Effector memory CD8-positive, alpha-beta T cell (primary cell): ENCODE measurements at places on chromosomes 1 and 21.

- DNase-seq = no peak
Observed at GRCh38 chr1:165114022-165114888, 242.3 kb downstream of the LMX1A start.

DNA sequence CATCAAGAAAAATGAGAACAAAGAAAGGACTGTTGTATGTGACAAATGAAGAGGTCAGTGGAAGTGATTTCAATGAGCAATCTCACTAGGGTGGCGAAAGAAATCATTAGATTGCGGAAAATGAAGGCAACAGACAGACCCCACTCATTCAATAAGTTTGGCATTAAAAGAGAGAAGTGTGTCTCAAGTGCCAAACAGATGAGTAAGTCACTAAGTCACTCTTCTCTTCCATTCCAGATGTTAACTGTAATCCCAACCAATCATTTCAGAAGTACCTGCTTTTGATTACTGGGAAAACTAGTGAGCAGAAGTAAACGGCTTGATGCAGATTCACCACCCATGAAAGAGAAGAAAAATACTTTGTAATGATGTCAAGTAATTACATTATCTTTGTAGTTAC, 144.3 kb upstream of the PRMT6 start:
- DNase-seq = no peak

GRCh38 chr1:176460544-176461336, 2.2 kb upstream of the PAPPA2 start:
- DNase-seq = no peak

- no peak for DNase-seq
Observed at GRCh38 chr21:28705616-28706015, 287.1 kb downstream of the LTN1 start.

GRCh38 chr1:91171898-91172297, 150.1 kb upstream of the ZNF644 start:
- no peak for DNase-seq

GRCh38 chr1:156652131-156652991, 10.4 kb downstream of the BCAN start:
- DNase-seq = no peak

GRCh38 chr1:30153743-30154449, 569.5 kb downstream of the MATN1 start:
- DNase-seq = no peak

GRCh38 chr1:6465461-6466005, 440 bp downstream of the TNFRSF25 start:
- peak; percentile 47 for DNase-seq

- no peak for DNase-seq
Observed at GRCh38 chr1:80403471-80403893, 1397.0 kb upstream of the ADGRL4 start.

- DNase-seq = no peak
Observed at GRCh38 chr1:232194424-232194823, 435.5 kb downstream of the SIPA1L2 start.

GRCh38 chr1:167720965-167721616, 691 bp upstream of the MPZL1 start:
- DNase-seq = no peak

GRCh38 chr1:83854456-83854855, 144.5 kb downstream of the TTLL7 start:
- DNase-seq = no peak

DNA sequence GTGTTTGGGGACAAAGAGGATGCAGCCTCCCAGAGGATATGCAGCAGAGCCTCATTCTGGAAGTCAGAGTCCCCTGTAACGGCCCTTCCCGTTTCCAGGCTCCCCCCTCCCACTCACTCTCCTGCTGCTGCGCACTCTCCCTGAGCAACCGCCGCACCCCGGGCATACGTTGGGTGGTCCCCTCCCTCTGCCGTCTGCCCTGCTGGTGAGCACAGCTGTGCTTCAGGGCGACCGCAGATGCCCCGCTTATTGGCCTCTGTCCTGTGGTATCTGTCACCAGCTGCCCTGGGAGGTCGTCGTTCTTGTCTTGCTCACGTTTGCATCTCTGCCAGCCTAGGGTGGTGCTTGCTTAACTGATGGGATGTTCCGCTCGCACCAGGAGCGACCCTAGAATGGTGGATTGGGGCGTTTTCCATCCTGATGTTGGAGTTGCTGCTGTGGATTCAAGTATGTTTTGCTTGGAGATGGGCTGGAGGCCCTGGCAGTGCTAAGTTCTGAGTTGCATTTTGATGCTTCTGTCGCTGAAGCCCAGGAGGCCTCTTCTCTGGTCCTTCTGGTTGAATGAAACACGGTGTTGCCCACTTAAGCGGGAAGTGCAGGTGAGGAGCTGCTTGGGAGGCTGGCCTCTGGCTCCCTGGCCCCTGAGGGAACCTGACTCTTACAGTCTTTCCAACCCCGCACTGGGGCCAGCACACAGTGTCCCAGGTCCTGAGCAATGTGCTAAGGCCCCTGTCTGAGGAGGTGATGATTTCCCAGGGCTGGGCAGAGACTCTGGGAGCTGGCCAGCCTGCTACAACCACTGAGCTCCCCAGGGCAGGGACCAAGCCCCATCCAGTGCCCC, 3.2 kb downstream of the TMEM201 start:
- DNase-seq = no peak

DNA sequence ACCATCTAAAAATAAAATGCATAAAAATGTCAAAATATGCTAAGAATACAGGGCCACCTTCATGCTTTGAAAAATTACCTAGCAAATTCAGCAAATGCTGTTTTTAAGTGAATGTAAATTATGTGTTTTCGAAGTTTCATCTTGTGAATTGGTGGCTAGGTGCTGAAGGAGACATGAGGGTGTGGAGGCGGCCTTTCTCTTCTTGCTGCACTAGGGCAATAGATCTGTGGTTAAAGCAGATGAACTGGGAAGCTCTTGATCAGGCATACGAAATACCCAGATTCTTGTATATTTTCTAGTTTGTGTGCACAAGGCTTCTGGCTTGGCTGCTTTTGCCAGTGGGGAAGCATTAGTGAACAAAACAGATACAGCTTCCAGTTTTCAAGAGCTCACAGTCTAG, 224.5 kb downstream of the ST6GALNAC3 start:
- DNase-seq = no peak

GRCh38 chr1:173300061-173301044, 93.2 kb upstream of the TNFSF4 start:
- no peak for DNase-seq

- DNase-seq = no peak
Observed at GRCh38 chr1:85850238-85850637, 142.0 kb upstream of the ZNHIT6 start.

DNA sequence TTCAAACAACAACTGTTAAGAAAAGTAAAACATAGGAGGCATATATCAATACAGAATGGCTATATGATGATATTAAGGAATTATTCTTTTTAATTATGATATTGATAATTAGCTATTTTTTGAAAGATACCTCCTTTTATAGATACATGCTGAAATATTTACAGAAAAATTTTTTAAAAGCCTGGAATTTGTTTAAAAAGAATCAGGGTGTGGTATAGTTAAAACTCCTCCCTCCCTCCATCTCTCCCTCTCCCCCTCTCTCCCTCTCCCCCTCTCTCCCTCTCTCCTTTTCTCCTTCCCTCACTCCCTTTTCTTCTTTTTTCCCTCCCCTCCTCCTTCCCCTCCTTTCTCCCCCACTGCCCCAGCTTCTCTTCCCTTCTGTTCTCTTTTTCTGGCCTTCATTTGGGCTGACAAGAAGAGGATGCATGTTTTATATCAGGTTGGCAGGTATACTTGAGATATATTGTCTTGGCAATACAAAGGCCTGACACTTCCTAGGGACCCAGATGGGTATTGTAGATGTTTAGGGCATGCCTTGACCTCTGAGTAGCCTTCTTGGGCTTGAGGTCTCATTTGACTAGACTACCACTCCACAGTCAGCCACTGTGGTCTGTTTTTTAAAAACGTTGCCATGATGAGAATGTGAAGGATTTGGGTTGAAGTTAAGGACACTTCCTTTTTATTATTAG, 124.5 kb downstream of the FGGY start:
- DNase-seq = no peak

- no peak for DNase-seq
Observed at GRCh38 chr1:211377539-211378450, 51.2 kb downstream of the TRAF5 start.

GRCh38 chr1:155197901-155198546, 9.7 kb downstream of the THBS3 start:
- DNase-seq = no peak

- no peak for DNase-seq
Observed at GRCh38 chr1:185421485-185422107, 104.6 kb upstream of the IVNS1ABP start.

GRCh38 chr1:157112186-157112867, 12.7 kb upstream of the ETV3L start:
- no peak for DNase-seq

- no peak for DNase-seq
Observed at GRCh38 chr1:230424391-230425251, 1.5 kb downstream of the PGBD5 start.

DNA sequence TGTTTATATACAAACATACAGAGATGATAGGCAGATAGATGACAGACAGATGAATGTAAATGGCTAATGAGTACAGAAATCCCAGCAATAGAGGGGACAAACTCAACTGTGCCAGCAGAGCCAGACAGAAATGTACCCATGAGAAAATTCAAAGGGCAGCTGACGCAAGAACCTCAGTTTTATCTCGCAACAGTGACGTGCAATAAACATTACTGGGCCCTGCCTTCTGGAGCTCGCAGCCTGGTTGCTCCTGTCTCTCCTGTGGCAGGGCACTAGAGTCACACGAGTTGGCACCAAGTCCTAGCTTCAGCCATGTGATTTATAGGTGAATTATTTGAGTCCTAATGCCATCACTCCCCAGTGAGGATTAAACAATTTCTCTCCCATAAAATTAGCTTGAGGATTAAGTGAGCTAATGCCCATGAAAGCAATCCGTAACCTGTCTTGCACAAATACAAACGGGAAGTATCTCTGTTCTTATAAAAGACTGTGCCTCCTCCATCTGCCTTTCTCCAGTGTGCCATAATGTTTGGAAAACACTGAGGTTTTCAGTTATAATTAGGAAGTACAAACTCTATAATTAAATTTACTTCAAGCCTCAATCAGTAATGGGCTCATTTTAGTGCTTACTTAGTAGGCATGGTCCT, 50.7 kb downstream of the VAV3 start:
- DNase-seq = no peak

DNA sequence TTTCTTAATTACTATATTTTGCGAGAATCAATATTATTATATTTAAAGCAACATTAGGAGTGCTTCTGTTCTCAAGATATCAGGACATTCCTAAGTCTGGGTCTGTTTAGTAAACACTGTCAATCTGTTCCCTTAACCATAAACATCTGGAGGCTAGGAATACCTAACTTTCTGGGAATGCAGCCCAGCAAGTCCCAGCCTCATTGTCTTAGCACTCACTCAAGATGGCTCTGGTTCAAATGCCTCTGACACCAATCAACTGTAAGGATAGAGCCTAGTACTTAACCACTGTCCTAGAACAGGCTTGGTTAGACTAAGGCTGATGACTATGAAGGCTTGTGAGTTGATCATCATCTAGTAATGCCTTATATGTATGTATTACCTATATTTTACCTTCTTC, 61.5 kb downstream of the TNN start:
- DNase-seq = no peak

GRCh38 chr1:81432059-81432458, 368.7 kb upstream of the ADGRL2 start:
- DNase-seq = no peak

DNA sequence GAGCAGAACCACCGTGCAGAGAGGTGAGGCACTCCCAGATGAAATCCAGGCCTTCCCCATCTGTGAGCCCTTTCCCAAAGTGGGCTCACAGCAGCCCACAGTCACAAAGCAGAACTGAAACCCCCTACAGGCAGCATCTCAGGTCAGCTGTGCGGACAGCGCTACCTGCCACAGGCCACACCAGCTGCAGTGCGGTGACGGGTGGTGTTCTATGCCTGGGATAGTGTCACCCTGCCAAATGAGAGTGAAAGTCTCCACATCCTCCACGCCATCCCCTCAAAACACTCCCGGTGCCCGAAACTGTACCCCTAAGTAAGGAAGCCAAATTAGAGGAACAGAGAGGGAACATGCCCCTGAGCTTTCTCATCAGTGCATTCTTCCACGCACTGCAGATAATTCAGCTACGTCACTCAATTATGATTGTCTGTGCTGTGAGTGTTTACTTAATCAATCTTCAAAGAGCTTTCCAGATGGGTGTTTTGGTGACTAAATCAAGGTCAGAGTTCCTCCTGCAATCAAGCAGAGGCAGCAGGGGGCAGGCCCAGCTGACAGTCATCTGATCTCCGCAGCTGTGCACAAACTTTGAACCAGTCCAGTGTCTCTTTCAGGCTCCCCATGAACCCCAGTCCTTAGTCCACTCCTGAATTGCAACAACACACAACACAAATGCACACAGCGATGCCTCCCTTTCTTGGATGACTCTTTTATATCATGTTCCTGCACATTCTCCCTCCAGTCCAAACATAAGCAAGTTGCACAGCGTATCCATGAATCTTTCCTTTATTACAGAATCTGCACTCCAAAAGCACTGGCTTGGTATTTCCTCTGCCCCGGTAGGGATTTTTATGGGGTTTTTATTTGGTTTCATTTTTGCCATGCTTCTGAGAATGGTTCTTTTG, 150.0 kb downstream of the TOMM20 start:
- DNase-seq = peak; percentile 24

- no peak for DNase-seq
Observed at GRCh38 chr1:221743416-221744208, 1.7 kb upstream of the DUSP10 start.

GRCh38 chr1:2645143-2645542, 12.3 kb upstream of the MMEL1 start:
- no peak for DNase-seq

DNA sequence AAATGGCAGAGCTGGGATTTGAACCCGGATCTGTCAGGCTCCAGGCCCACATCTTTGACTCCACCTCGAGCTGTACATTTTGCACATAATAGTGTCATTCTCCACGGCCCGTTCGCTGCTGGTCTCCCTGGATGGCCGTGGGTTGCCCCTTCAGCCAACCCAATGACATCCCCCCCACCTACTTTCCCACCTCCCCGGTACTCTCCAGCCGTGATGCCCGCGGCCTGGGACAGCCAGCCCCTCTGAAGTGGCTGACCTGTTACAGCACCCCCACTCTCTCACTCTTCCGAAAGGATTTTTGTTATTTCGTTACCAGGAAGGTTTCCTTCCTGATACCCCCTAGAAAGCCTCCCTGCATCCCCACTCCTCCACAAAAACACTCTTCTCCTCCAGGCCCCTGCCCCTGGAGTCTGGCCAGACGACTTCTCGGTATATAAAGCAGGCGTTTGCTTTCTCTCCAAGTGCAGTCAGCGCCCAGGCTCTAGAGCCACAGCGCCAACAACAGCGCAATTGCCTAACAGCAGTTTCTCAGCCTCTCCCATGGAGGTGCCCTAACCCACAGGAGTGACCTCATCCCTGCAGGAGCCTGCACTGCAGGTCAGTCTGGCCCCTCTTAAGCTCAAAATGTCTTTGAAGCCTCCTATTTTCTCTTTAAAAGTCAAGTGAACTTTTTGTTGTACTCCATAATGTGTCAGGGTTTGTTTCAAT, 14.5 kb upstream of the GJB5 start:
- no peak for DNase-seq

DNA sequence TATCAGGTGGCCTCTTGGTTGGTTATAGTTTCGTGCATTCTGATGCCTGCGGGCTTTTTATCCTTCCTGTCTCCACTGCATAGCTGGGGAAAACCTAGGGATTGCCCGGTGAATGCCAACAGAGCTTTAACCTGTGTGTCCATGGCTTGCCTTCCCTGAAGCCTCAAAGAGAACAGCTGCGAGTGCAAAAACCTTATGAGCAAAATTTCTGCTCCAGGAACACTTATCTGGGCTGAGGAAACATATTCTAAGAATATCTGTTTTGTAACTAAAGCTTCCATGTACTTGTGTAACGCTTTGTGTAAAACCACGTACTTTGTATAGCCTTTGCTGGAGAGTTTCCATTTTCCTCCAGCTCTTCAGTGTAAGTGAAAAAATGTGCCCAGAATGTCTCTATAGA, 7.2 kb downstream of the CNST start:
- DNase-seq = no peak
